ENCODE measurements at places on chromosomes 5 and 9.

GRCh38 chr5:151186538-151186937 lies 29.0 kb upstream of the ANXA6 start:
- DNase-seq = no peak

DNA sequence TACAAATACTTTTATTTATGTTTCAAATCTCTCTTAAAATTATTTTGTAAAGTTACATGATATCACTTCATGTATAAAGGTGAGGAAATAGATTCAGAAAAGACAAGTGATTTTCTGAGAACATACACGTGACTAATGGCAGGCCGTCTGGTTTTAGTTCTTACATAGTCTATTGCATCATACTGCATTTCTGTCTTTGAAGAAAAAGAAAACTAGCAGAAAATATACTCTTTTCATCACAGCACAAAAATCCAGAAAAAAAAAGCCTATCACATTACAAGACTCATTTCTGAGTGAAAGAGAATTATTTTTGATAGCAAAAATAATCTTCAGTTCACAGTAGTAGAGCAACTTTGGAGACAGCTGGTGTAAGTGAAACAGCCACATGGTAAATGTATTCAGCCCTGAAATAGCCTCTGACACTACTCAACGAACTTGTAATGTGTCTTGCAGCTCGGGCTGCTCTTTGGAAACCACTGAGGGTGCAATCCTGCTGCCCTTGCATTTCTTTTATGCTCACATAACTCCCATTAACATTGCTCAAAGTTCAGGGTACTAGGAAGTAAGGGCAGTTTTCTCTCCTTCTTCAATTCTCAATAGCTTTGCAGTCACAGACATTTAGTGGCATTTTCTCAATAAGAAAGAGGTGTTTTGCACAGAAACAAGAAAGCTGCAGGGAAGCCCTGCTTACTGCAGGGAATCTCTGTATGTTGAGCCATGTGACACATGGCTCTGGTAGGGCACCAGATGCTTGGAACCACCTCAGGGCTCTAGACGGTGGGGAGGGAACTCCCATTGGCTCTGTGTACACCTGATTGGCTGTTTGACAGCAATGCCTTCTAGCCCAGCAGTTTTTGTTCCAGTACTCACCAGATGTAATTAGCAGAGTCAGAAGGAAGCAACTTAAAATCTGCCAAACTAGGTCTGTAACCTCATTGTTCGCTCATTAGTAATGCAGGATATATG lies 845.3 kb upstream of the PTPRD start:
- no peak for DNase-seq

GRCh38 chr5:123421773-123422172 lies 1.4 kb downstream of the CEP120 start:
- no peak for DNase-seq

- no peak for DNase-seq
Observed at GRCh38 chr5:113985505-113985904, 376.4 kb upstream of the KCNN2 start.

GRCh38 chr5:71778678-71779276 lies 59.7 kb downstream of the CARTPT start:
- no peak for DNase-seq

- DNase-seq = no peak
Observed at GRCh38 chr5:118637947-118638670, 350.2 kb downstream of the DTWD2 start.

- DNase-seq = no peak
Observed at GRCh38 chr9:31389075-31389474, 995.4 kb upstream of the ACO1 start.

DNA sequence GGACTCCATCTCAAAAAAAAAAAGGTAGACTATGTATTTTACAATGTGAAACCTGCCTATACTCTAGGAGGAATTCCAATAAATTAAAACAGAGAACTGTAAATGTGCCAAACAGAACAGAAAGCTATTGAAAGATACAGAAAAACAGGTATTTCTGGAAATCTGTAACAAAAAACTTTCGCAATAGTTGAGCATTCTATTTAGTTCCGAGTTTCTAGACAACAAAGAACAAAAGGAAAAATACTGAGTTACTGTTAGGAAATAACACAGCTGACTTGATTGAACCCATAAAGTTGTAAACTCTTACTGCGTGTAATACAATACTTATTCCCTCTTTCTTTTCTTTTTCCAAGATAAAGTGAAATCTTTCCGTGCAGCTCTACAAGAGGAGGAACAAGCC lies 18.6 kb downstream of the DIMT1 start:
- DNase-seq = no peak

GRCh38 chr5:14917719-14918118 lies 46.1 kb upstream of the ANKH start:
- DNase-seq = no peak
